CD4-positive, alpha-beta T cell treated with Interleukin-17A for 1 hour (primary cell): ENCODE measurements at places on chromosomes 3 and 15.
A peak's percentile ranks its signal among the peaks of the same experiment; 100 is the strongest.

DNA sequence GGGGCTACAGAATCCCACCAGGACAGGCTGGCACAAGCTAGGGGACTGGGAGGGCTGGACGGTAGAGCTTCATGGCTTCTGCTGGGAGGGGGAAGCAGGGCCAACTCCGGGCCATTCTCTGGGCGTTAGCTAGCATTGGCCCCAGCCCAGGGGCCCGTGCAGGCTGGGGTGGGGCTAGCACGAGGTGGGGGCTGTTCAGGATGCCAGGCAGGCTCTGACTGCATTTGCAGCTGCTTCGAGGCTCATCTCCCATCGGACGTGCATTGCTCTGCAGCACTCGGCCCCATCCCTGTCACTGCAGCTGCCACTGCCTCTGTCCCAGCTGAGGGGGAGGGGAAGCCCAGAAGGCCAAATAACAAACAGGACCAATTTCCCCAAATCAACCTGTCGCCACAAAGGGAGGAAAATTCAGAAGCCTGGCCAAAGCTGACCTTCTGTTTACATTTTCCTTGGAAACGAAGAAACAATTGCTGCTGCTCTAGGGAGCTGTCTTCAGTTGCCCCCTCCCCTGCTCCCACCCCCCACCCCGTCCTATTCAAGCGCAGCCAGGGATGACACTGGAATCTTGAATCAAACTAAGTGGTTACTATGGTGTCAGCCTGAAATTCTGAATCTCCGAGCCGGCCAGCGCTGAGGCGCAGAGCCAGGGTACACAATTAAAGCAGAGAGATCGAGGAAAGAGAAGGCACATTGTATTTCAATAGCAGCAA is 138.8 kb upstream of the PRR20G start:
- DNase-seq = no peak

DNA sequence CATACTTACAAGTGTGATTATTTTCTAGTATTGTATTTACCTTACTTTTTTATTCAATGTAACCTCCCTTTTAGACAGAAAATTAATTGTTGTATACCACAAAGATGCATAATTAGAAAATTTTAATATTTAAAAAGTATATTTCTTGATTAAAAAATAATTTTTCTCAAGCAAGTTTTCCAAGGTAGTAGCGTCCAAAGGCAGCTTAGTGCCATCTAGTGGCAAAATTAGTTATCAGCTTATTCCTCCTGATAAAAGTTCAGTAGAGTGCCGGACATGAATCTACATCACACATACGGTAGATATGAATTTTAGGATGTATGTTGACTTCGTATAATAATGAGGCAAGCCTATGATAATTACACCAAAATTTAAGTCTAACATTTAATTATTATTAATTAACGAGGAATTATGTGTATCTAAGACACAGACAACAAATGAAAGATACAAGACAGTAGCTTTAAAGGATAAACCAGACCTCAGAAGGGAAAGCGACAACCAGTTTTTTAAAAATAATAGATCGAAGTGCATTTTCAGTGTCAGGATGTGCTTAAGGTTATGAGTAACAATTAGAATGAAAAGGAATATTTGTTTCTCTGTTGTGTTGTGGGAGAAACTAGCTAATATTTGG is 405.9 kb downstream of the ROBO1 start:
- DNase-seq = no peak

DNA sequence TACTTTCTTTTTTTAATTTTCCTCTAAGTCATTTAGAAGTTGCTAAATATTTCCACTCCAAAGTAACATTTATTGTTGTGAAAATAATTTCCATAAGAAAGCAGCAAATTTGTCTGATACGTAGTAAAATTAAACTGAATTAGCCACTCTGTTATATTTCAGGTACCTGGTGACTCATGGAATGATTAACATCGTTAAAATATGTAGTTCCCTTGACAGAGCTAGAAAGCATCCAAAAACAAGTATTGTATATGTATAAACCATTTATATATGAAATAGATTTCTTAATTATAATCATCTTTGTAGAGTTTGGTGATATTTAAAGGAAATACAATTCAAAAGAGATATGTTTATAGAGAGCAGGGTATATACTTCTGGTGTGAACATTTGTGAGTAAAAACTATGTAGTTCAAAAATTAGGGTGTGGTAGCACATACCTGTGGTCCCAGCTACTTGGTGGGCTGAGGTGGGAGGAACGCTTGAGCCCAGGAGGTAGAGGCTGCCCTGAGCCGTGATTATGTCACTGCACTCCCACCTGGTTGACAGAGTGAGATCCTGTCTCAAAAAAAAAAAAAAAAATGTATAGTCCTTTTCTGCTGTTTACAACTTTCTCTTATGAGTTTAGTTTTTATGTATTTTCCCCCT is 36.6 kb downstream of the ATP11B start:
- no peak for DNase-seq

GRCh38 chr3:8458711-8459110 is 42.9 kb upstream of the LMCD1 start:
- DNase-seq = no peak

DNA sequence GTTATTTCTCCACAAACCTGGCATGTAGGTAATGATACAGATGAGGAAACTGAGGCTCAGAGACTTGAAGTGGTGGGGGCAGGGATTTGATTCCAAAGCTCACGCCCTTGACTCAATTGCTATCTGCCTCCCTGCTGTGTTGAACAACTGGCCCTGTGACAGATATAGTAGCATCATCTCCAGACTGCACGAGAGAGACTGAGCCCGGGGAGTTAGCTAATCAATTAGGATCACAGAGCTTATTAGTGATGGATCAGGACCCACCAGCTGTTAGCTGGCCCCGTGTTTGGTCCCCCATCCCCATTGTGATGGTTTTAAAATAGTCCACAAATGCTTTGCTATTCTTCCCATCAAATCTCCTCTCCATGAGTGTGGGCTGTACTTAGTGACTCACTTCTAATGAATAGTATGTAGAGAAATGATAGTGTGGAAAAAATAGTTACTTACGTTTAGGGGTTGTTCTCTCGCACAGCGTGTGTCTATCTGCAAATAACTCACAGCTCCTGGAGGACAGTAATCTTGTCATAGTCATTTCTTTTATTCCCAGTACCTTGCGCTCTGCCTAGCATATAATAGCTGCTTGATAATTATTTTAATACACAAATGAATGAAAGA is 74.4 kb upstream of the KLF13 start:
- DNase-seq = no peak

DNA sequence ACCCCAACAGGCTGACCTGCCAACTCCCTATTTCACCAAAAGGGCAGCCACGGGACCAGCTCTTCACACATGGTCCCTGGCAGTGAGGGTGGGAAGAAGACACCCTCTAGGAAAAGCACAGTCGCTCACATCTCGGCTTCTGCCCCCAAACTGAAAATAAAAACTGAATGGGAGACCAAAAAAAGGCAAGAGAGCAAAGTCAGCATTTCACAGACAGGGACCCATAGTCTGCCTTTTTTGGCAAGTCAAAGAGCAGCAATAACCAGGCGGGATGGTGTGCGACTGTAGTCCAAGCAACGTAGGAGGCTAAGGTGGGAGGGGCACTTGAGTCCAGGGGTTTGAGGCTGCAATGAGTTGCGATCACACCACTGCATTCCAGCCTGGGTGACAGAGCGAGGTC is 154.1 kb downstream of the ADAMTS17 start:
- DNase-seq = no peak

GRCh38 chr15:33636958-33637357 is 326.2 kb downstream of the RYR3 start:
- no peak for DNase-seq

GRCh38 chr3:115899535-115899934 is 276.2 kb downstream of the GAP43 start:
- DNase-seq = no peak

DNA sequence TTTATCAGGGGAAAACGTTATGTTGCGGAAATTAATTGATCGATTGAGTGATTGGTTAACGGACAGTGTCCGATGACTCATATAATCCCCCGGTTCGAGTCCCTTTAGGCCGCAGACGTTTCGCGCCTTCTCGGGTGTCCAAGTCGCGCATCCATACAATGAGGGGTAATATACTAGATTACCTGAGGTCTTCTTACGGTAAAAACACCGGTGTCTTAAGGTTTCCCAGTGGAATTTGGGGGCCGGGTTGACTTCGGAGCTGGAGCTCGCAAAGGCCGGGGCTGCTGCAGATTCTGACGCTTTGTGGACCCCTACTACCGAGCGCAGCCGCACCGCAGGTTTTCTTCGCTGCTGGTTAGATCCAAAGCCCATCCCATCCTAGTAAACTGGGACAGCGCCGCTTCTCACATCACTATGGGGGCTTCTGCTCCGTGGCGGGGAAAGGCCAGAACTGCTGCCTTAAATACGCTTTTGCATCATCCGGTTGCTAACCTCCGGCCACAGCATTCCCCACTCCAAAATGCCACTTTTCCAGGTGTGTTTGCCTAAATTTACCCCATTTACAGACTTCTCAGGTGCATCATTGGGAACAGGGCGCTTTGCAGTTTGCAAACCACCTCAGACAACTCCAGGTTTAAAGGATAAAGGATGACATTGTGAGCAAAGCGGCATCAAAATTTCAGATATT is 858 bp upstream of the SACM1L start:
- peak; percentile 43 for DNase-seq

GRCh38 chr15:35181538-35181937 is 96.4 kb upstream of the NANOGP8 start:
- DNase-seq = no peak

GRCh38 chr3:79845546-79845945 is 77.7 kb upstream of the ROBO1 start:
- no peak for DNase-seq

DNA sequence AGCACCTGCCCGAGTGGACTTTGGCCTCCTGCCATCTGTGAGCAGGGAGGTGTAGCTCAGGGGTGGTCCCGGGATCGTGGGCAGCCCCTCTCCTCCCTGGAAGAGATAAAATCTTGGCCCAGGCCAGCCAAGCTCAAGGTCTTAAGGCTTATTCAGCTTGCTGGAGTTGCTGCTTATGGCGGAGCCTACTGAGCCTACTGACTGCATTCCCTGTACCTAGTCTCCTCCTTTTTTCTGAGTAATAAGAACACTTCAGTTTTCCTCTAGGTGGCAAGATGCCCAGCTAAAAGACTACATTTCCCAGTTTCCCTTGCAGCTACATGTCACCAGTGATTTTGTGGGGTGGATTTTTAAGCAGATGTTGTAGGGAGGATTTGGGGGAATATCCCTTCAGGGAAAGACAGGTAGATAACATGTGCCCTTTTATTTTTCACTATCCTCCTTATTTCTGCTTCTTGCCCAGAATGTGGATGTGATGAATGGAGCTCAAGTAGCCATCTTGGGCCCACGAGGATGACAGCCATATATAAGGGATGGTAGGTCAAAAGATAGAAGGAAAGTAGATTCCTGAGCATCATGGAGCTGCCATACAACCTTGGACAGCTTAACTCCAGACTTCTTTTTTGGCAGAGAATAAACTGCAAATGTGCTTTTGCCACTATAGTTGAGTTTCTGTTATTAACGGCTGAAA is 41.4 kb upstream of the INSYN1 start:
- DNase-seq = no peak

- DNase-seq = no peak
Observed at GRCh38 chr3:58749948-58750347, 83.4 kb upstream of the FAM3D start.

- no peak for DNase-seq
Observed at GRCh38 chr3:51953445-51953844, 1.7 kb upstream of the GPR62 start.

DNA sequence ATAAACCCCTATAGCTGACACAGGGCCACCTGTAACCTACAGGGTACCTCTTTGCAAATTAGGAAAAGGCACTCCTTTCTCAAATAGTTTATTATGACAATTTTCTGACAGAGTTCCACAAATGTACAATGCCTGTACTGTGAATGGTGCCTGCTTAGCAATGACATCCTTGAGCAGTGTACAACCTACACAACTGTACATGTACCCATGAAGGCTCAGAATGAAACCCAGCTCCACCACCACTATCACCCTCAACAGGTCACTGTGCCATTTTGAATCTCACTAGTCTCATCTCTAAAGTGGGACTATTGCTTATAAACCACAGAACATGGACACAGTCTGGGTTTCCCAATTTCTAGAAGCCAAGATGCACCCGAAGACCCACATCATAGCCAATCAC is 7.0 kb downstream of the MFGE8 start:
- DNase-seq = no peak

DNA sequence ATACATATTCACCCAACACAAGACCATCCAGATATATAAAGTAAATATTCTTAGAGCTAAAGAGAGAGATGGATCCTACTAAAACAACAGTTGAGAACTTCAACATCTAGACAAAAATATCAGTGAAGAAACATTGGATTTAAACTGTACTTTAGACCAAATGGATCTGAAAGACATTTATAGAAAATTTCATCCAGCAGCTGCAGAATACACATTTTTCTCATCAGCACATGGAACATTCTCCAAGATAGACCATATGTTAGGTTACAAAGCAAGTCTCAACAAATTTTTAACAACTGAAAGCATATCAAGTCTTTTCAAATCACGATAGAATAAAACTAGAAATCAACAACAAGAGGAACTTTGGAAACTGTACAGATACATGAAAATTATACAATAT is 369.0 kb upstream of the CCDC54 start:
- no peak for DNase-seq

DNA sequence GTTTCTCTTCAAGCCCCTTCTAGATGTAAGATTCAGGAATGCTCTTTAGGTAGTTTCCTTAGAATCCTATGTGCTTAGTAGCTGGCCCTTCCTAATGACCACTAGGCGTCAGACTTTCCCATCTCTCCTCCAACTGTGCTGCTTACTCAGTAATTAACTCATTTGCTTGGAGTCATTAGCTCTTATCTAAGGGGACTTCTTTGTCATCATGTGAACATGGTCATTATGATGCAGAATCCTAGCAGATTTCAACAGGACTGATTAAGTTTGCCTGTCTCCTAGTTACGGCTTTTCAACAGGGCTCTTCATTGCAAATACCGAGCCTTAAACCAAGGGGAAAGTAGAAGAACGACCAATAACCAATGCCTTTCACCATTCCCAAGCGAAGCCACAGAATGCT is 46.4 kb downstream of the GJD2 start:
- no peak for DNase-seq

DNA sequence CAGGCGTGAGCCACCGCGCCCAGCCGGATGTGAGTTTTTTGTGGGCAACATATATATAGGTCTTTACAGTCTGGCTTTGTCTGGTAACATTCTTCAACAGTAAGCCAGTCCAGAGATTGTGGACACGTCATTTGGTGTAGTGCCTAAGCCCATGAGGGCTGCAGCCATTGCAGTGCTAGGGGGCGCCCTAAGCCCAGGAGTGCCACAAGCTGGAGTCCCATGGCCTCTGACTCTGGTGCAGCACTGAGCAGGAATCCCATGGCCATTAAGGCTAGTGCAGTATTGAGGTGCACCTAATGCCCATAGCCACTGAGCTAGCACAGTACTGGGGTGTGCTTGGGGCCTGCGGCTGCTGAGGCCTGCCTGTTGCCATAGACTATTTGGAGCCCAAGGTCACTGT is 136.4 kb upstream of the NDN start:
- DNase-seq = no peak

DNA sequence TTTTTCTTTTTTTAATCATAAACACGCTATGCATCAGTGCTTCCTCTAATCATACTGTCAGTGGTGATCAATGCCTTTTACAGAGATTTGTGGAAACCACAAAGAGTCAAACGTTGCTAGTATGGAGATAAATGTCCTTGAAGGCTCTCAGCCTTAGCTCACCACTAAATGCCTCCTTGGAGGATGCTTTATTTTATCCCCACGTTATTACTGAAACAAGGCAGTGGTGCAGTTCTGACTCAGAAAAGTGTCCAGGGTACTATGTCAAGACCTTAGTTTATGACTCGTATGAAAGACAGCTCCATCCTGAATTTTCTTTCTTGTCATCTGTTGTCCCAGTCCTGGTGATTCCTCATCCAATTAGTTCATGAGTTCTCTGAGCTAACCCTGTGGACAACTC is 1146.7 kb downstream of the IGSF11 start:
- DNase-seq = no peak
